ENCODE measurements at places on chromosomes 3 and 15.

DNA sequence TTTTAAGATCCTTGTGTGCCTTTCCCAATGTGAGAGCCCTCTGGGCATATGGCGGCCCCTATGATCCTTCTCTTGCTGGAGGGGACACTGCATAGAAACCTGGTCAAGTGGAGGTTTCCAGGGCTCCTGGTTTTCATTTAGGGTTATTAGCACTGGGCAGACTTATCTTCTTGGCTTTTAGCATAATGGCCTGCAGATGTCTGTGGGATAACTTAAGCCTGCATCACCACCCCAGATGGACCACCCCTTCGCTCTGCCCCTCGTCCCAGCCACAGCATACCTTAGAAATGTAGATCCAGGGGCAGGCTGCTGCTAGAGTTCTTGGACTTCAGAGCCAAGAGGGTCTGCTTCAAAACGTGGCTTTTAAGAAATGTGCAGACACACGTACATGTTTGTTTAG is 340.3 kb upstream of the CTDSPL start:
- DNase-seq: no peak

- no peak for DNase-seq
Observed at GRCh38 chr3:14605744-14606143, 45.8 kb upstream of the CCDC174 start.

GRCh38 chr15:81596159-81596865 is 222.3 kb upstream of the TMC3 start:
- DNase-seq: no peak

- DNase-seq: no peak
Observed at GRCh38 chr15:66704019-66704802, 2.2 kb downstream of the SMAD6 start.

GRCh38 chr3:50266017-50266416 is 2.9 kb upstream of the SEMA3B start:
- no peak for DNase-seq

DNA sequence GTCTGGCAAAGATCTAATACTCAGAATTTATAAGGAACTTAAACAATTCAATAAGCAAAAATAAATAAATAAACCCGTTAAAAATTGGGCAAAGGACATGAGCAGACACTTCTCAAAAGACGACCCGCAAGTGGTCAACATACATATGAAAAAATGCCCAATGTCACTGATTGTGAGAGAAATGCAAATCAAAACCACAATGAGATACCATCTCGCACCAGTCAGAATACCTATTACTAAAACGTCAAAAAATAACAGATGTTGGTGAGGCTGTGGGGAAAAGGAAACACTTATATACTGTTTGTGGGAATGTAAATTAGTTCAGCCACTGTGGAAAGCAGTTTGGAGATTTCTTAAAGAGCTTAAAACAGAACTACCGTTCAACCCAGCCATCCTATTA is 188.0 kb upstream of the MRPL3 start:
- DNase-seq: no peak

- DNase-seq: no peak
Observed at GRCh38 chr3:60650171-60650570, 601.1 kb downstream of the FHIT start.

DNA sequence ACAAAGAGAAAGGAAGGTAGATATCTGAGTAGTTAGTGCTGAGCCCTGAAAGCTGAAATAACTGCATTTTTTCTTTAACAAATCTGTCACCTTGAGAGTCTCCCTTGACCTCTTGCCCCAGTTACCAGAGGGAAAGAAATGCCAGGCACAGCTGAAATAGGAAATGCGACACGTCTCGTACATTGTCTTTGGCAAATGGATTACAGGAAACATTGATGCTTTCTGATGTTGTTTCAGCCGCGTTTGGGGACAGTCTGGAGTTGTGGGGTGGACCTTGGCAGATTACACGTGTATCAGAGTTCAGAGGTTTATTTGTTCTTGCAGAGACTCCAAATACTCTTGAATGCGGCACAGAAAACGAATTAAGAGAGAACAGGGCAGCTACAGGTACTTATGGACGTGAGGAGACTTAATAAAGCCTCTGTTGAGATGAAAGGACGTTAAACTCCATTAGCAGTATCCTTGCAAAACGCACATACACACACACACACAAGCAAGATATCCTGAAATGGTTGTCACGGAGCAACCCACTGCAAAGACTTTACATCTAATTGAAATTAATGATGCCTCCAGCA is 272.8 kb upstream of the RORA start:
- no peak for DNase-seq

GRCh38 chr3:177424521-177424920 is 227.2 kb upstream of the TBL1XR1 start:
- DNase-seq: no peak

DNA sequence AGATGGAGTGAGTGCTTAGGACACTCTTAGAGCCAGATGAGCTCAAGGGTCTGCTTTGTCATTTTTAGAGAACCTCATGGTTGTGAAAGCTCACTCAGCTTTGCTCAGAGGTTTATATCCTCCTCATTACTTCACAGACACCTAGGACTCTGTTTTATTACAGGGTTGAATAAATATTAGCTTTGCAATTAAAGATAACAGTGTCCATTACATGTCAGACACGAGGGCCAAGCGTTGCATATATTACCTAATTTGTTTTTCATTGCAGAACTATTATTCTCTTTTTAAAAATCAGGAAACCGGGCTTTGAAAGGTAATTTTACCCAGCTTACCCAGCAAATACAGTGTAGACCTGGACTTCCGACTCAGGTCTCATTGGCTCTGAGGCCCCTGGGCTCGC is 16.1 kb downstream of the MAP6D1 start:
- no peak for DNase-seq

GRCh38 chr3:76900596-76900995 is 139.3 kb upstream of the ROBO2 start:
- DNase-seq: no peak

- no peak for DNase-seq
Observed at GRCh38 chr3:46862369-46863025, 747 bp downstream of the MYL3 start.

- no peak for DNase-seq
Observed at GRCh38 chr3:28743831-28744230, 395.2 kb upstream of the AZI2 start.

DNA sequence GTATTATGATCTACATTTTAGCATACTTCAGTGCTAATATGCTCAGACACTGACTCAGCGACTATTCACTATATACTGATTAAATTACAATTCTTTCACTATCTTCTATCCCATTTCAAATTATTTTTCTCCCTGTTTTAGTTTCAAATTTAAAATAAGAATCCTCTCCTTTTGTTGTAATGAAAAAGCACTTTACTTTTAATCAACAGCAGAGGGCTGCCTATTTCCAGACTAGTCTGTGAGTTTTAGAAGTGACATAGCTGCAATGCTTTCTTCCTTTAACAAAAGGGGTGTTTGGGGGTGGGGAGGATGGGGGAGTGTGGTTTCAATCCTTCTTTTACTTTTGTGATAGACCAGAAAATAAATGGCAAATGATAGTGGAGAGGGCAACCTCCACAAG is 2.4 kb downstream of the NEDD4 start:
- no peak for DNase-seq

GRCh38 chr15:70109531-70109930 is 11.8 kb upstream of the TLE3 start:
- DNase-seq: no peak

DNA sequence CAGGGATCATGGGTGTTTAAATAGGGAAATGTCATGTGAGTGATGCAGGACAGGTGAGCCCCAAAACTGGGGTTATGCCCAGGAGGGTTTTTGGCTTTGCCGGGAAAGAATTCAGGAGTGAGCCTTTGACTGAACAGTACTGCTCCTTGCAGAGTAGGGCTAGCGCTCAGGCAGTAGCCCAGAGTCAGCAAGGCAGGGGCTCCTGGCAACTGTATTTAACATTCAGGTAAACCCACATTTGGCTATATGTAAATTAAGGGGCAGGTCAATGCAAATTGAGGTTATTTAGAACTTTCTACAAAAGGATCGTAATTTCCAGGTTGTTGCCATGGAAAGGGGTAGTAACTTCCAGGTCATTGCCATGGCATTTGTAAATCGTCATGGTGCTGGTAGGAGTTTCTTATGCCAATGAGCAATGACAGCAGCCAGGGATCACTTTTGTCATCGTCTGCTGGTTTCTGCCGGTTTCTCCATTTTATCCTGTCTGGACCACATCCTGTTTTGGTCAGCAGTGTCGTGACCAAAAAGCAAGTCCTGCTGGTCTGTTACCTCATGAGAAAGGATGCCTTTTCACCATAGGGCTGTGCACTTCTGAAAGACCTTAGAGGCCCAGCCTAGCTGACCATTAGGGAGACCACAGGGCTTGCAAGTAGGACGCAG is 24.3 kb downstream of the MTHFS start:
- DNase-seq: no peak

DNA sequence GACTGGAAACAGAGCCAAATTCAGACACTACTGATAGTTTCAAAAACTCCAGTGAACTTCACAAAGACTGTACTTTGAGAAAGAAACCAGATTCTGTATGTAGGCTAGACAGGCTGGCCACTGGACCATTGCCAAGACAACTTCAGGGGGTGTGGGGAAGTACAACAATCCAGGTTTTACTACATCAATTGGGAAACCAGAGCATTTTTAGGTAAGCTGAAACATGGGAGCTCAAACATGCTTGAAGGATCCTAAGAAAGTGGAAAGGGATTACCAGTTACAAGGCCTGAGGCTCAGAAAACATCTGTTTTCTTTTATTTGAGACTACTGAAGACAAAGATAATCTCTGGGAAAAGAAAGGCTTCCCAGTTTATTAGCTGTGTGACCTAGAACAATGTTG is 26.9 kb upstream of the ZNF280D start:
- DNase-seq: no peak

DNA sequence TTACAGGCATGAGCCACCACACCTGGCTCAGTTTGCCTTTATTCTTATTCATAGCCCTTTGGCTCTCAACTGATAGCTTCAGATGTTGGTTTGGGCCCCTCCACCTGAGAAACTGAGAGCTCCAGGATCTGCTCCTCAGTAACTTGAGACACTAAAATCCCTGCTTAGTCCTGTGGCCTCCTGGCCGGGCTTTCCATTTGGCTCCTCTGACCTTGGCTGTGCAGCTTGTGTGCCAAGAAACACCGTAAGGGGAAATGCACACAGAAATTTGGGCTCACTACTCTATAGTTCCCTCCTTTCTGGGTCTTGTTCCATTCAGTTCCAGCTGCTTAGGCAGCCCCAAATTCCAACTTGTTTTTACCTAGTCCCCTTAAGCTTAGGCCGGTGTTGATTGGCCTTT is 24.9 kb downstream of the NIPA2 start:
- no peak for DNase-seq

GRCh38 chr3:29758434-29759322 is 477.8 kb downstream of the RBMS3 start:
- DNase-seq: no peak

GRCh38 chr3:133935843-133936769 is 40.4 kb upstream of the RAB6B start:
- no peak for DNase-seq

DNA sequence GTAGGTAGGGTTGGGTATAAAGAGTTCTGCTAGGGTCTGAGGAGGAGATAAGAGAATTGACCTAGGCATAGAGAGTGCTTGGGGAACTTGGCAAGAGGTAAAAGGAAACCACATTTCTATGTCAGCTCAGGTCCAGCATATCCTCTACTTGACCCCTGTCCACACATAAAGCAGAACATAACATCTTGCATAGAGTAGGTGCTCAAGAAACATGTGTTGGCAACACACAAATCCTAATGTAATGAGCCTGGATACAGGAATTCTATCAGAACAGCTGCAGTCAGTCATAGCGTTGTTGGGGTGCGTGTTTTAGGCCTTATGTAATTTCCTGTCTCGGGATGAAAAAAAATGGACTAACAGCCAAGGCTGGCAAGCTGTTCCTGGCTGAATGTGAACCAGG is 35.0 kb upstream of the PLCL2 start:
- no peak for DNase-seq

GRCh38 chr15:31843426-31844055 is 186.8 kb upstream of the CHRNA7 start:
- no peak for DNase-seq

DNA sequence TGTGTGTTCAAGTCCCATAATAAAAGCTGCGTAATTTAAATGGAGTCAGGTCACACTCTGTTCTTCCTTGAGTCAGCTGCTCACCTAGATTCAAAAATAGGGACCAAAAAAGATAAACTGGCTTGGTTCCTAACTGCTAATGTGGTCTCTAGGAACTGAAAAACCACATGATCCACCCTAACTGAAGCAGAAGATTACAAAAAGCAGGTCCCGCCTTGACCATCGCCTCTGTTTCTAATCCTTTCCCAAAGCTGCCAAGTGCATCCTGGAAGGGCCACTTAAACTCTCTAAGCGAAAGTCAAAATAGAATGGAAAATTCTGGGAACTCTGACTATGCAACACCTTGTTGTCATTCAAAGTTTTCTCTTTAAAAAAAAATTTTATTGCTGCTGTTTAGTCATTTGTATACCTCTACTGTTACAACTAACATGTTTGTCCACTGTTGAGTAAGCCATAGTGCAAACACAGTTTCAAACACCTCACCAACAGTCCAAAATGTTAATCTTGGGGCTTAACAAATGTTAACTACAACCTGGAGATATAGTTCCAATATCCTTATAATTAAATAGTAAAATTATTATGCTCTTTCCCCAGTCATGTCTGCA is 88.9 kb upstream of the THBS1 start:
- DNase-seq: no peak

DNA sequence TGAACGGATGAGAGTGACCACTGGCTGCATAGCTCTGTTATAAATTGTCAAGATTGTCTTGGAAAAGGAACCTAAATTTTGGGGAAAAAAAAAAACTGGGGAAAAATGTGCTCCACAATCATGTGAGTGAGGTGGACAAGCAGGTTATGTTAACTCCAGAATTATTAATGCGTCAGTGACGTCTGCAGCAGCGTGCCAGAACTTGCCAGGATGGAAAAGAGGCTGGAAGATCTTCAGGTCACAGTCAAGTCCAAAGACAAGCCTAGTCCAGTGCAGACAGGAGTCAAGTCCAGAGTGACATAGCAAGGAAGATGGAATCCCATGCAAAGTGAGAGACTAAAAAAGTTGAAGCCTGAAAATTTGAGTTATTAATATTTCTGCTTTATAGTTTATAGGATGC is 140.6 kb downstream of the RYR3 start:
- no peak for DNase-seq

GRCh38 chr3:124116906-124117305 is 125.0 kb upstream of the ROPN1 start:
- no peak for DNase-seq

DNA sequence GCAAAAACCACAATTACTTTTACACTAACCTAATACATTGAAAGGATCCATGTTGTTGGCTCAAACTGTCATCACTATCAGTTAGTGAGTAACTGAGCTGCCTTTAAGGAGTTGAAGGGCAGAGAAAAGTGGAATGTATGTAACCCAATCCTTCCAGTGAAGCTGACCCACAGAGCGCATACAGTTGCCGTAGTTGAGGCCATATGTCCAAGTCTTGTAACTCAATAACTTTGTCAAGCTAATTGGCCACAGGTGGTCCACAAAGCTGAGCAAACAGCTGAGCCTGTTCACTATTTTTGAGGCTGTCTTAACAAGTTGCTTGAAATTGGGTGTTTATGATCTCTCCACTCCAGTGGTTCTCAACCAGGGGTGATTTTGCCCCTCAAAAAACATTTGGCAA is 169.0 kb upstream of the SLC24A5 start:
- no peak for DNase-seq
